ENCODE measurements at places on chromosomes 13 and 19.

GRCh38 chr19:11273296-11273695, 11.0 kb upstream of the DOCK6 start:
- no peaks in the 10 kb centered on the region for H3K36me3 ChIP-seq
- H3K4me1 ChIP-seq: no peaks in the 10 kb centered on the region
- H3K27ac ChIP-seq: no peak overlapping the region

DNA sequence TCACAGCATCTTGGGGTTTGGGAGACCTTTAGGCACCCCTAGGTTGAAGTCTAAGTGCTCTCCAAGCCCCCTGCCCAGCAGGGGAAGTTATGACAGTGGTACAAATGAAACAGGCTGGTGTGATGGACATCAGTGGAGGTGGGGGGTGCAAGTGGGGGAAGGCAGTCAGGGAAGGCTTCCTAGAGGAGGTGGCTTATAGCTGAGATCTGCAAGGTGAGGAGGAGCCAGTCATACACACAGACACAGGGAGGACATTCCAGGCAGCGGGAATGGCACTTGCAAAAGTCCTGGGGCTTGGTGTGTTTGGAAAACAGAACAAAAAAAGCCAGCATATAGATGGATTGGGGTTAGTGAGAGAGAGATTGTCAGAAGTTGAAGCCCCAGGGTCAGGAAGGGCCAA, 11.6 kb downstream of the HSH2D start:
- H3K27me3 ChIP-seq: no peaks in the 10 kb centered on the region
- no peak overlapping the region for H3K4me3 ChIP-seq
- DNase-seq: no peak
- H3K27ac ChIP-seq: no peak overlapping the region

- H3K4me3 ChIP-seq: peak overlapping the region; percentile 46
- H3K27me3 ChIP-seq: no peaks in the 10 kb centered on the region
- peak overlapping the region; percentile 66 for H3K27ac ChIP-seq
- DNase-seq: peak; percentile 91
These were observed 24.2 kb downstream of the KEAP1 start for GRCh38 chr19:10478903-10479384.

DNA sequence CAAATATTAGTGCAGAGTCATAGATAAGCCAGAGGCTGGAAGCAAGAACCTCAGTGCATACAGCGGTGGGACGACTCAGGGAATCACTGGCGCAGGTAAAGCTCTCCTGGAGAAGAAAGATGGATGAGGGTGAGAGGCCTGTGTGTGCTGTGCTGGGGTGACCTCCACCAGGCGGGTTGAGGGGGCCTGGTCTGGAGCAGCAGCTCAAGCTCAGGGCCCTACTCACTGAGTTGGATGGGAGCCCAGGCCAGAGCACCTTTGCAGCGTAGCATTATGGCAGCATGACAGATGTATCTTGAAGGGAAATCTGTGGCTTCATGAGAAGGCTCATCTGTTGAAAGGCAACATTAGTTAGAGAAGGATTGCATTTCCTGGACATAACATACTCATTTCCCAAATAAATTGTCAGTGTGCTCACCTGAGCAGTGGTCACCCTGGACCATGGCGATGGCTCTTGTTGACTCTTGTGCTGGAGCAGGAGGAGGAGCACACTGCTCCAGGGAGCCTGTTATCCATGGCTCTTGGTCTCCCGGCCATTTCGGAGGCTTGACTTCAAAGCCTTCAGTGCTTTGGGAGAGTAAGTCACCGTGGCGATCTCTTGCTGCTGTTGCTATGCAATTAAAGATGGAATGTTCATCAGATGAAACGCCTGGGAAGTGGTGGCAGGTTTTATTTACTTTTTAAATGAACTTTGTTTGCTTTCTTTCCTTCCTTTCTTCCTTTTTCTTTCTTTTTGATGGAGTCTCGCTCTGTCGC, 25.0 kb downstream of the HNRNPM start:
- no peaks in the 10 kb centered on the region for H3K4me1 ChIP-seq
- peaks cover 95% of the 10 kb centered on the region for H3K36me3 ChIP-seq
- H3K4me3 ChIP-seq: no peak overlapping the region
- no peak overlapping the region for H3K27ac ChIP-seq

DNA sequence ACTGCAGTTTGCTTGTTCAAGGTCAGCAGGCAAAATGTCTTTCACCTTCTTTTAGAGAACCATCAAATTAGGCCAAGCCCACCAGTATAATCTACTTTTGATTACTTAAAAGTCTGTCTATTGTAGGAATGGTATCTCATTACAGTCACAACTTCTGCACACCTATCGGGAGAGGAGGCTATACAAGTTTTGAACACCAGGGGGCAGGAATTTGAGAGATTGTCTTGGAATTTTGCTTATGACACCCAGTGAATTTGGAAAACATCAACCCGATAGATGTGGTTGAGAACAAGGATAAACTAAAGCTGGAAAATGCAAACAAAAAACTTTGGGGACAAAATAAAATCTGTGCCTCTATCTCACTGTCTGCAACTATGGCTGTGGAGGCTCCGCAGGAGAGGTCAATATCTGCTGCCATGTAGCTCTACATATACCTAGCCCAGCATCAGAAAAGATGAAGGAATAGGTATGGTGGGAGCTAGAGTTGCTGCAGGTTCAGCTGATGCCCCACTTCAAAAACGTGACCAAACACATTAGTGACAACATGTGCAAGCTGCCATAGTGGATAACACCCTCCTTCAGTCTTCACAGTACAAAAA, 1299.2 kb upstream of the SPRY2 start:
- no peaks in the 10 kb centered on the region for H3K27me3 ChIP-seq
- H3K4me1 ChIP-seq: no peaks in the 10 kb centered on the region
- H3K27ac ChIP-seq: no peak overlapping the region
- DNase-seq: no peak

GRCh38 chr13:110610955-110611595, 4.3 kb upstream of the NAXD start:
- H3K27me3 ChIP-seq: no peaks in the 10 kb centered on the region
- peak overlapping the region; percentile 55 for H3K4me3 ChIP-seq
- DNase-seq: no peak
- H3K36me3 ChIP-seq: no peaks in the 10 kb centered on the region
- peaks cover under 1% of the 10 kb centered on the region for H3K4me1 ChIP-seq

- no peak overlapping the region for H3K27ac ChIP-seq
- H3K4me1 ChIP-seq: no peaks in the 10 kb centered on the region
- no peak for DNase-seq
- H3K27me3 ChIP-seq: no peaks in the 10 kb centered on the region
- no peak overlapping the region for H3K4me3 ChIP-seq
These were observed 17.3 kb downstream of the PARP4 start for GRCh38 chr13:24495151-24495729.

GRCh38 chr13:113369189-113369588, 5.3 kb upstream of the GRTP1 start:
- DNase-seq: no peak
- H3K4me3 ChIP-seq: no peak overlapping the region
- H3K27me3 ChIP-seq: no peaks in the 10 kb centered on the region
- H3K36me3 ChIP-seq: no peaks in the 10 kb centered on the region
- H3K27ac ChIP-seq: no peak overlapping the region
- peaks cover 3% of the 10 kb centered on the region for H3K4me1 ChIP-seq
